ENCODE measurements at places on chromosomes 16 and 17. TPM values are rescaled to one million over a fixed set of nuclear protein-coding genes. Genes with fewer than 3 reads are reported as not detected.

DNA sequence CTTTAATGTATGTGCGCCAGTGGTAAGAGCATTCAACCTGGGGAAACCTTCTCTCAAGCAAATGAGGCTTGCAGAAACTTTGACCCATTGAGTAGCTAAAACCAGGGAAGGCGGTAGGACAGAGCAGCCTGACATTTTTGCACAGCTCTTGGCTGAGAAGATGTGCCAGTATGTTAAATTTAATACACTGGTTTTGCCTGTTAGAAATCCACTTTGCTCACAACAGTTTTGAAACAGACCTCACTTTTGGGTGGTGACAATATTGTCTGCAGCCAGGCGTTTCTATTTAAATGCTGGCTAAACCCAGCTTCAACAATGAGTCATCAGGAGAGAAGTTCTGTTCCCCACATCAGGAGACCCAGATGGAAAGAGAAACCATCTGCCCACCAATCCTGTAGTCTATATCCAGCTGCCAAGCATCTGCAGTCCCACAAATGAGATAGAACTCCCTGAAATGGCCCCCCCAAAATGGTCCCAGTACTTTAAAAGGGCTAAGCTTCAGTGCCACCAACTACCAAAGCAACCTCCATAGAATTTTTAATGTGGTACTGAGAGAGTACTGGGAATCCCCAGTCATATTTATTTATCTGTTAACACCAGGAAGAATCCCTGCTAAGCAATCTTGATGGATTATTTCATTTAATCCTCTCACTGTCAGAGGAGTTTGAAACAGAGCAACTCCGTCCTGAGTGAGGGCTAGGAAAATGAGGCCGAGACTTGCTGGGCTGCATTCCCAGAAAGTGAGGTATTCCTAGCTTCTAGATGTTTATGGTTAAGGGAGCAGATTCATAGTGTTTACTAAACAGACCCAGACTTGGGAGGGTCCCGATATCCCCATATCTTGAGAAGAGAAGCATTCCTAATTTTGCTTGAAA, 29.0 kb upstream of the CLEC3A start:
- DNase-seq = no peak
- no peaks in the 10 kb centered on the region for H3K36me3 ChIP-seq
- H3K27ac ChIP-seq = no peak overlapping the region
- no peaks in the 10 kb centered on the region for H3K4me1 ChIP-seq

- no peak for DNase-seq
- no peak overlapping the region for H3K27ac ChIP-seq
- no peaks in the 10 kb centered on the region for H3K36me3 ChIP-seq
- peaks cover 9% of the 10 kb centered on the region for H3K4me1 ChIP-seq
- H3K27me3 ChIP-seq = no peaks in the 10 kb centered on the region
- H3K4me3 ChIP-seq = no peak overlapping the region
Observed at GRCh38 chr17:47225436-47225858, 16.3 kb downstream of the MYL4 start.

The STUB1 gene
- polyA plus RNA-seq = 142 TPM

The ST6GALNAC2 gene
- polyA plus RNA-seq = not detected

Measured in CD4-positive, CD25-positive, alpha-beta regulatory T cell (primary cell).